Epithelial cell of esophagus (primary cell): ENCODE measurements at places on chromosomes 2 and 18.

- no peak for DNase-seq
Observed at GRCh38 chr2:172484253-172484652, 56.9 kb downstream of the ITGA6 start.

DNA sequence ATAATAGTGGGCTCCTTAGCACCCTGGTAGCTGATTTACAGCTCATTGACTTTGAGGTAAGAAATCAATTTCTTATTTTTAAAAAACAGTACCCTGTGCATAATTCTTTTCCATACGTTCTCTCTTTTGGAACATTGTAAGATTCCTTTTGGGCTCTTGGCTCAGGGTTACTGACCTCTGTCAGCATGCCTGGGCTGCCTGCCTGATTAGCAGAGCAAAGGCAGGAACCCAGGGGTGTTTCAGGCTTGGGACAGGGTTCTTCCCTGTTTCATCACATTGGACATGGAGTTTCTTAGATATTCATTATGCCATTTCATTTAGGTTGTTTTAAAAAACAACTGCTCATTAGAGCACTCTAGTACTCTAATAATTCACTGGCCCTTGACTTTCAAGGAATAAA is 73.8 kb upstream of the ITM2C start:
- no peak for DNase-seq

DNA sequence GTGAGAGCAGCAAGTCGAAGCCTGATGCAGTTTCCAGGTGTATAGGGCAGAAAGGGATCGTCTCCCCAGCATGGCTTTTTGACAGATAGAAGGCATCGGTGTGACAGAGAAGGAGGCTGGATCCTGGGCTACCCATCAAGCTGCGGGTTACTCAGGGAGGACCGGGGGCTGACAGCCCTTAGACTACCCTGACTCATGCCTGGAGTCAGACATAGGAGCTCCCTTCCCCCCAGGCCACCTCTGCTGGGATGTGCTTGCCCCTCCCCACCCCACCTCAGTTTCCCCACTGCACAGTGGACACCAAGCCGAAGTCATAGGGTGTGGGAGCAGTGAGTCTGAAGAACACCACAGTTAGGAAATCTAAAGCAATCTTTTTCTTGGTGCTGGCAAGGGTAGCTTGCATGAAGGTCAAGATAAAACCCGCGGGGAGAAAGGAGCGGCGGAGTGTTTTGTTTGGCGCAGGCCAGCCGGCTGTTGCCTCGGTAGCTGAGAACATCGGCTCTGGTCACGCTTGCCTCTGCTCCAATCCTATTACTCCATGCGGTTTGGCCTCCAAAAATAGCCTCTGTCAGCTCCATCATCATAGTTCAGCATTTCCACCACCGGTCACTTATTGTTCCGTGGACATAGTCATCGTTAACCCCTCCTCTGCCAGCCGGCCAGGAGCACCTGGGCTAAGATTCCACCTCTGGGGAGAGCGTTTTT is 169.2 kb upstream of the GLI2 start:
- no peak for DNase-seq

- DNase-seq: no peak
Observed at GRCh38 chr2:157327200-157327599, 1.6 kb upstream of the ERMN start.

DNA sequence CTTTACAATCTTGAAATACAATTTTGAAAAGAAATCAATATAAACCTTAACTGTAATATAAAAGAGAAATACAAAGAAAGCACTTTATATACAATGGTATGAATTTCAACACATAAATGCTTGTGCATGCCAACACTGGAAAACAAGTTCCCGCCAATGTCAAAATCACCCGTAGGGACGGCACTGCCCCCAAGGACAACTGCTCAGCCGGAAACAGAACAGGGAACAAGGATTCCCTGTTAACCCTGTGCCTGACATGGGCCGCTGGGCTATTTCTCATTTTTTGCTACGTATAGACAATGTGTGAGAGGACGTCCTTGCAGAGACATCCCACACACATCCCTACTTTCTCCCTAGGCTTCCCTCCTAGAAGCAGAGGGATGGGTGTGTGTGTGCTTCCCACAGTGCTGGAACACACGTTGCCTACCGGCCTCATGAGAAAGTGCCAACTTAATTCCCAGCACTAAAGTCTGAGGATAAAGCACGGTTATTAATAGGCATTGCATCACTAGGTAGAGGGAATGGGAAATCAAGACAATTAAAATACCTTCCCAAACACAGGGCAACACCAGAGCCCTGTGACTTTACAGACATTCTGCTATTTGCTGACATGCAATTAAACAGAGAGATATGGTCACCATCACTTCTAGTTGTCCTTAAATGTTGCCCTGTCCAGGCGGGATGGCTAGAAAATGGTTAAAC is 14.4 kb downstream of the AFG3L2 start:
- no peak for DNase-seq

DNA sequence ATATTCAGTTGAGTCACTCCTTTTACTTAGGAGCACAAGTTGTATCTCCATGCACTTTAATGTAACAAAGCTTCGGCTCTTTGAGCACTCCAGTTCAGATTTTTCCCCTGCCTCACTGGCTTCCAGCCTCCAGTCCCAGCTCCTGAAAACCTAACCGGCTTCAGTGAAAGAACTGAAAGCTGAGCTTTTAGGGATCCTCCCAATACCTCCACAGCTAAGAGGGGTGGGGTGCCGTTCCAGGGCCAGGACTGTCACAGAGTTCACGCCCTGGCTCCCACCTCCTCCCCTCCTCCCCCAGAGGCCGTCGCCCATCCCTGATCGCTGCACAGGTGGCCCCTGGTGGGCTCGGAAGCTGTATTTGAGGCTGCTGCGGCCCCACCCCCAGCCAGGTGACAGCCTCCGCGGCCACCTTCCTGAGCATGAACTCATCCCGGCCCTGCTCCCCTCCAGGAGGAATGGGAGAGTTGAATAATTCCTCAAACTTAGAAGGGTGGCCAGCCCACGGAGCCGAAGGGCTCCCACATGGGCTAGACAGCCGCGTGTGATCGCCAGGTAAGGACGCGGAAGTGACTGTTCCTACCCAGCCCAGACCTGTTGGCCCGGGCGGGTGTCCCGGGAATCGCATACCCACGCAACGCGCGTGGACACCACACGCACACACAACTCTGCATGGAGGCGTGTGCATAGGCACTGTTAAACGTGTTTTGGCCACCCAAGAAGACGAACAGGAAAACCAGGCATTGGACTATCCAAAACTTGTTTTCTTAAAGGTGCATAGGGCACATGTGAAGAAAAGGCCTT is 1.8 kb downstream of the MYO5B start:
- peak; percentile 53 for DNase-seq

DNA sequence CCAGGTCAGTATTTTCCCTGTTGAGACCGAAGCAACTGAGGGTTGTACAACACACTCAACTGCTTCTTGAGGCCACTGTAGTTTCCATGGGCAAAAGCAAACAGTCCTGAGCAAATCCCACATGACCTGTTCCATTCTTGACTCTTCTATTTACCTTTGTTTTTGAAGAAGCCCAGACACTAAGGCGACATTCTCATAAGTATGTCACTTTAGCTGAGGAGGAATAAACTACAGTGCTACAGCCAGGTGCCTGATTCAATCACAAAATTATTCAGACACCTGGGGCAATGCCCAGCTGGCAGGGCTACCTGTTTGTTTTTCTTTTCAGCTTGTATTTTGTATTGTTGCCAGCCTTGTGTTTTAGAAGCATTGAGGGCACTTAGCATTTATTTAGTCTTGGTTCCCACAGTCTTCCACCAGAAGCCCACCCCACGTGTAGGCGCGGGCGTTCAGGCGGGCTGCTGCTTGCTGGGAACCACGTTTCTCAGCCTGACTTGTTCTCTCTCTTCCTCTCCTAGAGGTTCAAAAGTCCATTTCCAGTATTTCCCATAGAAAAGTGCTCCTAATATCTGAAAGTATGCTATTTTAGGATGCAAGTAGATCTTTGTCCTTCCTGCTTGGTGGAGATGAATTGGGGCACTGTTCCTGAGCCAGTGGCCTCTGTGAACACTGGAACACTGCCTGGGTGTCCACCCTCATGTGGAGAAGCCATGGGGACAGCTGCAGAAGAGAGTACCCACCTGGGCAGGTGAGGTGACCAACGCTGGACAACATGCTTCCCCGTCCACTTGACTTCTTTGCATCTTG is 99.0 kb upstream of the COPS8 start:
- peak; percentile 44 for DNase-seq

GRCh38 chr2:126368758-126369157 is 287.2 kb upstream of the GYPC start:
- peak; percentile 4 for DNase-seq
